Adipocyte (in vitro differentiated cells): ENCODE measurements at places on chromosomes 13 and 19.

DNA sequence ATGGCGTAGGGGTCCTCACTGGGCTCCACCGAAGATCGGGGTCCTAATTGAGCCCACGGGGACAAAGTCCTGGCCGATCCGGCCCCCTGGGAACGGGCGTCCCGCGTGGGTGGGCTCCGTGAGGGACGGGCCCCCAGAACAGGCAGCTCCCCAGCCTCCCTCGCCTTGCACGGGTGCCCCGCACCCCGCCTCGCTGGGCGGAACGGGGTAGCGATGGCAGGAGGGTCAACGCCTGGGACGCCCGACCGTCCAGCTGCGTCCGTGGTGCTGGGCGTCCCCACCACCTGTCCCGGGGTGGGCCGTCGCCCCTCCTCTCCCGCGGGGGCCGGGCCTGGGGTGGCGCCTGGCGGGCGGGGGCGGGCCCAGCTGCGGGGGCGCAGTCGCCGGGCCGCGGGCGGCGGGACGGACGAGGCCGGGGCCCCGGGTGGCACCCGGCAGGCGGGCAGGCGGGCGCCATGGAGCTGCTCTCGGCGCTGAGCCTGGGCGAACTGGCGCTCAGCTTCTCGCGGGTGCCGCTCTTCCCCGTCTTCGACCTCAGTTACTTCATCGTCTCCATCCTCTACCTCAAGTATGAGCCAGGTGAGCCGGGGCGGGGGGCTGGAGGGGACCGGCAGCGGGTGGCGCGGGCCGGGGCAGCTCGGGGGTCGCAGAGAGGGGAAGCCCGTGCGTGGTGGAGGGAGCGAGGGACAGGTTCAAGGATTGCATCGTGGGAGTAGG lies at the start of gene TMEM38A:
TSS of gene TMEM38A (plus strand) at position 377 of the 717 bp plus-strand sequence. CDS start at position 456, 79 bp downstream.
- DNase-seq, result peak; percentile 69

- no peak for DNase-seq
Observed at GRCh38 chr19:36115453-36116343, at the start of gene TBCB. TSS of gene TBCB (plus strand) at chr19:36115468. CDS start at chr19:36115561, 93 bp downstream.

GRCh38 chr13:28819735-28820098 lies 422 bp upstream of the MTUS2 start:
- peak; percentile 82 for DNase-seq

GRCh38 chr19:57165846-57166245 lies 1.4 kb downstream of the DUXA start:
- DNase-seq, result no peak

GRCh38 chr13:105758918-105759860 lies 776.3 kb downstream of the EFNB2 start:
- DNase-seq, result no peak

- no peak for DNase-seq
Observed at GRCh38 chr13:25397763-25398162, 26.0 kb downstream of the ATP8A2 start.

GRCh38 chr19:38277549-38277948 lies 13.2 kb downstream of the SPINT2 start:
- DNase-seq, result peak; percentile 84

GRCh38 chr19:40466985-40467734 lies at the start of gene SPTBN4:
TSS of gene SPTBN4 (plus strand) at chr19:40467001. CDS start at chr19:40472622, 5,621 bp downstream.
- DNase-seq, result peak; percentile 48

DNA sequence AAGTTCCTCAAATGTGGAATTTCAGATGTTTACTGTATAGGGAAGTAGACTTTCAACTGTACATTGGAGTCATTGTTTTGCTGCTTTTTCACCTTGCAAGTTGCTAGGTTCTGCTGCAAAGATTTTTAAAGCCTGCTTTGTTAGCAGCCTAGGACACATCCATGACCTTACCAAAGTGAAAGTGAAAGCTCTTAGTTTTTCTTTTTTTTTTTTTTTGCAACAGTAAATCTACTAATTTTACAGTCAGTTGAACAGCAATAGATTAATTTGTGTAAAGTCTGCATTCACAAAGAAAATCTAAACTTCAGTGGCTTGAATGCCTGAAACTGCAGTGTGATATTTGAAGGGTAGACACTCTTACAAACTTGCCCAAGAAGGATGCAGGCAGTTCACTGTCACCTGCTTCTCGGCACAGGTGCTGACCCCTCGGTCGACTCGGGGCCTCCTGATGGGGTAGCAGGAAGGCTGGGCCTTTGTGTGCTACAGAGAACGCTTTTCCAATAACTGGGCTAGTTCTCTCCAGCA lies 5.0 kb upstream of the MTIF3 start:
- DNase-seq, result peak; percentile 15
